Dermis microvascular lymphatic vessel endothelial cell (primary cell): ENCODE measurements at places on chromosomes 11 and 22. TPM values are rescaled to one million over a fixed set of nuclear protein-coding genes. Genes with fewer than 3 reads are reported as not detected.

The ACTN3 gene
- total RNA-seq = under 0.01 TPM in 2 replicates

The C11orf87 gene
- not detected in 2 replicates for total RNA-seq

The PATE4 gene
- total RNA-seq = not detected in 2 replicates

The PHF21B gene
- 0.13 TPM in 1 of 2 replicates, not detected in the other for total RNA-seq

The PAX6 gene
- not detected in 2 replicates for total RNA-seq

The F2 gene
- not detected in 2 replicates for total RNA-seq

The SMIM38 gene
- not detected in 2 replicates for total RNA-seq

The TSSK2 gene
- not detected in 2 replicates for total RNA-seq

The OR8A1 gene
- total RNA-seq = not detected in 2 replicates

The RELT gene
- total RNA-seq = 4.5 and 4.8 TPM in 2 replicates

The CPT1B gene
- 0.77 and 4.3 TPM in 2 replicates for total RNA-seq

The UBQLN3 gene
- not detected in 2 replicates for total RNA-seq

The CHKB gene
- total RNA-seq = 18.0 and 41.3 TPM in 2 replicates

The SNX19 gene
- total RNA-seq = 30.2 and 45.9 TPM in 2 replicates

The ZNF280B gene
- 0.26 and 0.38 TPM in 2 replicates for total RNA-seq

The FZD4 gene
- total RNA-seq = 143 and 147 TPM in 2 replicates

The UBTFL1 gene
- total RNA-seq = not detected in 2 replicates

The CRYBB2 gene
- total RNA-seq = not detected in 2 replicates

The SNU13 gene
- 67.3 and 89.5 TPM in 2 replicates for total RNA-seq

The LMO1 gene
- total RNA-seq = not detected in 2 replicates

The WNT11 gene
- 0.13 TPM in 1 of 2 replicates, not detected in the other for total RNA-seq

The HBG1 gene
- not detected in 2 replicates for total RNA-seq

The DENND5A gene
- 130 and 149 TPM in 2 replicates for total RNA-seq

The SLC6A5 gene
- not detected in 2 replicates for total RNA-seq

The BIK gene
- total RNA-seq = 1.0 and 1.4 TPM in 2 replicates
